NCI-H2171 treated with DMSO at 0.1 percent for 48 hours (cell line): ENCODE measurements at places on chromosomes 11 and 22.

- no peak for DNase-seq
These were observed 3.5 kb downstream of the TBC1D10A start for GRCh38 chr22:30323246-30323645.

DNA sequence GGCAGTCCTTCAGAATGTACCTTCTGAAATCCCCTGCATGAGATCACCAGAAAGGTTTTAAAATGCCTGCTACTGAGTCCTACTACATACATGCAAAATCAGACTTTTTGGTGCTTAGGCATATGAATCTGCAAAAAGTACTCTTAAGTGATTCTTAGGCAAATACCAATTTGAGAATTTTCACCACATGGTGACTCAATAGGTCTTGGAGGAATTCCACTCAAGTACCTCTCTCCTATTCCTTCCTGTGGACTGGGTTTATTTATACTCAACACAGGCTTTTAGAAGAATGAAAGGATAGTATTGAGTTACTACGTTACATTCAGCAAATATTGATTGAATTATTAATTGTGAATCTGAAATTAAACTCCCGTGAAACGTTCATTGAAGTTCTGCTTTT lies 223.9 kb downstream of the CNTN5 start:
- DNase-seq, result no peak

DNA sequence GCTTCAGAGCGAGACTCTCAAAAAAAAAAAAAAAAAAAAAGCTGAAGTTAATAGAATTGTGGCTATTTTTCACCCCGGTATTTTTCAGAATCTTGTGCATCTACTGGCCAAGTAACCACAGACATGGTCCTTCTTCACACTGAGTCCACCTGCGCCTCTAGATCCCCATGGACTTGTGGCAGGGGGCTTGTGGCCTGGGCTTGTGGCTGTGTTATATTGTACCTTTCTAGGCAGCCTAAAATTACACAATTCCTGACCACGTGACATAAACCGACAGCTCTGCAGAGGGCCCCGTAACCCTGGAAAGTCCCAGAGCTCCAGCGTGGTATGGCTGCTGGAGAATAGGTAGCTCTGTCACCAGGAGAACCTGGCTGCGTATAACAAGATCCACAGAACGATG lies 10.9 kb upstream of the NAALADL1 start:
- DNase-seq, result no peak

DNA sequence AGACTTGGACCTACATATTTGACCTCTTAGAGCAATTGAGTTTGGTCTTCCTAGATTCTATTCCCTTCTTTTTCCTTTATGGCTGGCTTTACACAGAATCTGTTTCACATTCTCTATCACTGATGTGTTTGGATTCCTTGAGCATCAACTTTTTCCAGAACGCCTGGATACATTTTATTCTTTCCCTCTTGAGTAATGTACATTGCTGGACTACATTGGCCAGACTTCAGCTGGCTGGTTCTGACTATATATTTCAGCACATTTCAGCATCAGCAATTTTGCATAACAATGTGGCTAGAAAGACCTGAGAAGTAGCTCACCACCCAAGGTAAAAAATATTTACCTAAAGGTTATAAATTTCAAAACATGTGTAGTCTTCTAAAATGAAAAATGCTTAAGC lies 2198.2 kb upstream of the RAG2 start:
- no peak for DNase-seq

DNA sequence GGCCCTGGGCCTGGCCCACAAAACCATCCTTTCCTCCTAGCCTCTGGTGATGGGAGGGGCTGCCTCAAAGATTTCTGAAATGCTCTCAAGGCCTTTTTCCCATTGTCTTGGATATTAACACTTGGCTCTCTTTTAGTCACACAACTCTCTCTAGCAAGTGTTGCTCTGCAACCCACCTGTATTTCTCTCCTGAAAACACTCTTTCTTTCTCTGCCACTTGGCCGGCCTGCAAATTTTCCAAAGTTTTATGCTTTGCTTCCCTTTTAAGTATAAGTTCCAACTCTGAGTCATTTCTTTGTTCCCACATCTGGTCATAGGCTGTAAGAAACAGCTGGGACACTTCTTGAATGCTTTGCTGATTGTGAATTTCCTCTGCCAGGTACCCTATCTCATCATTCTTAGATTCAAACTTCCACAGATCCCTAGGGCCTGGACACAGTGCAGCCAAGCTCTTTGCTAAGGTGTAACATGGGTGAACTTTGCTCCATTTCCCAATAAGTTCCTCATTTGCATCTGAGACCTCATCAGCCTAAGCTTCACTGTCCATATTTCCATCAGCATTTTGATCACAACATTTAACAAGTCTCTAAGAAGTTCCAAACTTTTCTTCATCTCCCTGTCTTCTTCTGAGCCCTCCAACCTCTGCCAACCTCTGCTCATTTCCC lies 93.8 kb downstream of the TRIM29 start:
- DNase-seq, result no peak

DNA sequence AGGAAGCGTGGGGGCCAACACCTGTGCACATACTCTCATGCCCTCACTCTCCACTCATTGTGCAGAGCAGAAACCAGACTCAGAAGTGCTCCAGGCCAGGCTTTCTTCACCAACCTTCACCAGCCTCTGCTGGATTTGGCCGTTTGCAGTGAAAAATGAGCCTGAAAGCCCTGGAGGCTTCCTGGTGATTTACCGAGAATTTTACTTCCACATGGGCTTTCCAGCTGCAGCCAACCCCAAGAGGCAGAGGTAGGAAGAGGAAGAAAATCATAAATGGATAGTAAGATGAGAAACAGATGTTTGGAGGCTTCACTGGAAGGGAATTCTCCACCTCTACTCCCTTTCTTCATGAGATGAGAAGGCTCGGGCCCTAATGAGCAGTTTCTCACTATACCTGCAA lies 155.4 kb downstream of the ETS1 start:
- no peak for DNase-seq

- DNase-seq, result no peak
These were observed 176.5 kb upstream of the LARGE1 start for GRCh38 chr22:34096770-34097169.

DNA sequence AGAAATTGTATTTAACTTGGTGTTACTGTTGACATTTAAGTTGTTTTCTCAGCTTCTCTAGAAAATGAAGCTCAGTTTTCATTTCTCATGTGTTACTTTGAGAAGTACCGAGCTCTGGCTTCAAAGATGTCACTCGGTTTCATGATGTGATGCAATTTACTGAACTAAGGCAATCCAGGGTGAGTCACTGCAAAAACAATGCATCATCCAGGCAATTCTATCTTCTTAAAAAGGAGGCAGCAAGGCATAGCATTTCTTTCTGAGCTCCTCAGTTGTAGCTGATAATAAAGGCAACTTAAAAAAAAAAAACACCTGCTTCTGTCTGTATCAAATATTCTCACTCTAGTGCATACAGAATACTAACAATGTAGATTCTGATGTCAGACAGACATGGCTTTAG lies 91.1 kb upstream of the KCNA4 start:
- no peak for DNase-seq

DNA sequence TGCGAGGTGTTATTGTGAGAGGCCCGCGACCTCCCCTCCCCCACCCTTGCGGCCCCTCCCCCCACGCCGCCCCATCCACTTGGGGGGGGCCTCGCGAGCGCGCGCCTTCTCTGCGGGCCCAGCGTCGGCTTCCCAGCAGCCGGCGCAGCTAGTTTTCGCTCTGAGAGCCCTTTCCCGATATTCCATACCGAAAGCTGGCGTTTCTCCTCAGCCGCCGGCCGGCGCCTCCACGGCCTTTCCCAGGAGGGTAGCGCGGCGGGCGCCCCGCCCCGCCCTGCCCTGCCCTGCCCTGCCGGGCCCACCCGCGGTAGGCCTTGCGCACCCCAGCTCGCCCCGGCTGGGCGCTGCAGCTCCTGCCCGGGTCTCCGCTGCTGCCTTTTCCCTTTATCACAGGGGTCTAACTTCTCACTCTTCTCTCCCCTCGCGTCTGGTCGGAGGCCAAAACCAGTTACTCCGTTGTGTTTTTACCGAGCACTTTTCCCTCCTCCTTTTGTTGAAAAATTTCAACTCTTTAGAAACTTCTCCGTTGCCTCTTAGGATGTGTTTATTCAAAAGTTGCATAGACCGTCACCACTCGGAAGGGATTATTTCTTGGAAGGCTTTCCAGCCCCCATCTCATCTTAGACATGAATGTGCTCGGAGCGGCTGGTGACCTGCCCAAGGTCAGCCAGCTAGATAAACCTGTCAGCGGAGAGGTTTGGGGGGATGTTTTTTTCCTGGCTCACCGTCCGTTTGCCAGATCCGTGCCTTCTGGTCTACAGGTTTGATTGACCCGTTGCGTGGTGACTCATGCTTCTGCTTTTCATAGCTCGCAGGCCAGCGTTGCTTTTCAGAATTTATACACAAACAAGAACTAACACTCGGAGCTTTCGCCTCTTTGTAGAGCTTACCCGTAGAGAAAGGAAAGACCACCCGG lies 648 bp downstream of the PAFAH1B2 start:
- DNase-seq, result peak; percentile 55

DNA sequence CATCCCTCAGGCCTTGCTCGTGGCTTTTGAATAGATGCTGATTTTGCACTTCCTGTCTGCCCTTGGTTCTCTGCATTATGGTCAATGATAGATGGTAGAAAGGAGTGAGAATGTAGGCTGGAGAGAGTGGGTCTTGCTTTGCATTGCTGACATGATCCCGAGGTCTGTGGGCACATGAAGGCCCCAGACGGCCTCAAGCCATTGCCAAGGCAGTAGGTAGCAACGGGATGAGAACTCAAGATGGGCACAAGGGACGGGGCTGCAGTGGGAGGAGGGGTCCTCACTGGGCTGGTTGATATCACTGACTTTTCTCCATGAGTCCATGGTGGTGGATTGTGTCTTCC lies 54.0 kb downstream of the GAB4 start:
- no peak for DNase-seq

DNA sequence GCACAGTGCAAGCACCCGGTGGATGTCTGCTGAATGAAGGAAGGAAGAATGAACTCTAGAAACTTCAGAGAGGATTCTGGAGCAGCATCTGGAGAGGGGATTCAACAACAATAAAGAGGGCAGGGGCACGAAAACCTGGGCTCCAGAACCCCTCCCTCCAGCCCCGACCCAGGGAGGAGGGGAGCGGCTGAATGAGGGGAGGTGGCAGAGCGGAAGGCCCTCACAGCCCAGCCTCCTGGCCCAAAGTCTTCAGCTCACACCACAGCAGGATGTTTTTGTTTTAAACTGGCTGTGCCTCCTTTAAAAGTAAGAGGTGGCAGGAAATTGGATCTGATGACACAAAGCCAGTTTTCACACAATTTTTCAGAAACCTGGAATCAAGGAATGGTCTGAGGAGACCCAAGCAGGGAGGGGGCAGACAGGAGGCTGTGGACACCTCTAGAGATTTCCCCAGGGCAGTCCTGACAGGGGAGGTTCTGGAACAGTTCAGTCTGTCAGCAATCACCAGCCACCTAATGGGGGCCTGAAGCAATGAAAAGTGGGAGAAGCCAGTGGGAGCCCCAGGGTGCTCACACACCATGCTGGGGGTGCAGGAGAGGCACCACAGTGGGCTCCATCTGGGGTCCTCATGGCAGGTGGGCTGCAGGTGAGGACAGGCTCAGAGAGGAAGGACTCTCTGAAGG lies 44.4 kb upstream of the TCF20 start:
- peak; percentile 49 for DNase-seq

- DNase-seq, result no peak
These were observed 97.1 kb downstream of the EXT2 start for GRCh38 chr11:44192462-44193100.

DNA sequence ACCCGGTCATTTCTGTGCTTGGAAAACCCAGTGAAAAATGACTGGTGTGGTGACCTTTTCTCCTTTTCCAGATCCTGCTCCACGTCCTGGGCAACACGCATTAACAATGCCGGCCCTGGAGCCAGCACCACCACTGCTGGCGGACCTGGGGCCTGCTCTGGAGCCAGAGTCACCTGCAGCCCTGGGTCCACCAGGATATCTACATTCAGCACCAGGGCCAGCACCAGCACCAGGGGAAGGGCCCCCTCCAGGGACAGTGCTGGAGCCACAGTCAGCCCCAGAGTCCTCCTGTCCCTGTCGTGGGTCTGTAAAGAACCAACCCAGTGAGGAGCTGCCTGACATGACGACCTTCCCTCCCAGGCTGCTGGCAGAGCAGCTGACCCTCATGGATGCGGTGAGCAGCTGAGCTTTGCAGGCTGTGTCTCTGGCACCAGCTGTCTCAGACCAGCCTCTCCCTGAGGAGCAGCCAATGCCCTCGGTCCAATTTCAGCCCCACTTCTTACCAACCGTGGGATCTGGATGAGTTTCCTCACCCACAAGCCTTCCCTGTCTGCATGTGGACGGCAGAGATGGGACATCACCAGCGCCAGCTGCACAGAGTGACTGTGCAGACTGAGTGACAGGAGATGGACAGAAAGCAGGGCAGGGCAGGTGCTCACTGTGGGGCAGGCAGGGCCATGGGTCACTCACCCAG lies 1.9 kb downstream of the RGL4 start:
- no peak for DNase-seq

DNA sequence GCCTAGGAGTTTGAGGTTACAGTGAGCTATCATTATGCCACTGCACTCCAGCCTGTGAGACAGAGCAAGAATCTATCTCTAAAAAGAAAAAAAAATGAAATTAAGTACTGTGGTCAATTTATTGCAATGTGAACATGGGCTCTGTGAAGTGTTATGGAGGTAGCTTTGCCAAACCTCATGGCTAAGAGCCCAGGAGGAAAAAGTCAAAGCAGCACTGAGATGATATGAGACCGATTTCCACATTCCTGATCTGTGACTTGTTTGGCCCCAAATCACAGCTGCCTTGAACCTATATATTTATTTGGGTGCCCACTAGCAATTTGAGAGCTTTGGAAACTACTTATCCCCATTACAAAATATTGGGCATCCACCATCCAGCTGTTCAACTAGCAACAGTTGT lies 29.8 kb upstream of the TMEM135 start:
- DNase-seq, result no peak

DNA sequence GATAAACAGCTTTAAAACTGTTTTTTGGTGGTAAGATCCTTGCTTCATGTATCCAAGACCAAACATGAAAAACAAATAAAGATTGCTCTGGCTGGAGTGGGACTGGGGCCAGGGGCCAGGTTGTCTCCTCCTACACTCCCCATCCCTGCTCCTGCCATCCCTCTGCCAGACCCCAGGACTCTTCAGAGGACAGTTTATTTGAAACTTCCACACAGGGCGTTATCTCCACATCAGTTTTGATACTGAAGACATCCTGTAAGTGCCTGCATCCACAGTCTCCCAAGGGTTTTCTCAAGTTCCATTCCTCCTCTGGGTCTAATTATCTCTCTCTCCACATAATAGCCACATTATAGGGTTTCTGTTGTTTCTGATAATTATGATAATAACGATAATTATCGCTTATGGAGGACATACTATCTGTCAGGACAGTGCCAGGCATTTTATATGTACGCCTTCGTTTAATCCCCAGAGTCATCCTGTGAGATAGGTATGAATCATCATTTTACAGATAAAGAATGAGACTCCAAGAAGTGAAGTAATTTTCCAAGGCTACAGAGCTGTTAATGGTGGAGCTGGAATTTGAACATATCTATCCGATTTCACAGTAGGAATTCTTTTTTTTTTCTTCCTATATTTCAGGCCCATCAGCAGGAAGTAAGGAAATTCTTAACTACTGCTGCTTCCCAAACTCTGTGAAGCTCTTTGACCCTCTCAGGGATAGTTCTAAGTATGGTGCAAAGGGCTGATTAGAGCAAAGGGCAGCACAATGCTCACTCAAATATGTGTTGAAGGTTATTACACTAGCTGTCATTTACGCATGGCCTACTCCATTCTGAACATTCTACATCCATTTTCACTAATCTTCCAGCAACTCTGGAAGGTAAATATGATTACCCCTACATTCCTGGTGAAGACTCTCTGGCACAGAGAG lies 488.0 kb upstream of the CCDC90B start:
- peak; percentile 23 for DNase-seq
